ENCODE measurements at places on chromosomes 2 and 18.

GRCh38 chr18:80233899-80234298 is 13.4 kb downstream of the PARD6G start:
- DNase-seq = no peak

DNA sequence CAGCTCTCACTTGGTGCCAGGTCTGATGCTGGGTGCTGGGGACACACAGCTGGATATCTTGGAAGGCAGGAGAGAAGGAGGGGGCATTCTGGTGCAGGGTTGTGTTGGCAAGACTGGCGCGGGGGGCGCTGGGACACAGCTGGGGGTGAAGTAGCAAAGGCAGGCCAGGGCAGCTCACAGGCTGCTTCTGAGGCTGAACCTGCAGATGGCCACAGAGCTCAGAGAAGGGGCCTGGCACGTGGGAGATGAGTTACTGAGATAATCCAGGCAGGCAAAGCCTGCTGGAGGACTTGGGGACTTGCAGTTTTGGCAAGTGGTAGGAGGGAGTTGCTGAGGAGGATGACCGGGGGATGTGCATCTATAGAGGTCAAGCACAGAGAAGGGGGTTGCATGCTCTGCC is 16.2 kb upstream of the DGKD start:
- DNase-seq = no peak

DNA sequence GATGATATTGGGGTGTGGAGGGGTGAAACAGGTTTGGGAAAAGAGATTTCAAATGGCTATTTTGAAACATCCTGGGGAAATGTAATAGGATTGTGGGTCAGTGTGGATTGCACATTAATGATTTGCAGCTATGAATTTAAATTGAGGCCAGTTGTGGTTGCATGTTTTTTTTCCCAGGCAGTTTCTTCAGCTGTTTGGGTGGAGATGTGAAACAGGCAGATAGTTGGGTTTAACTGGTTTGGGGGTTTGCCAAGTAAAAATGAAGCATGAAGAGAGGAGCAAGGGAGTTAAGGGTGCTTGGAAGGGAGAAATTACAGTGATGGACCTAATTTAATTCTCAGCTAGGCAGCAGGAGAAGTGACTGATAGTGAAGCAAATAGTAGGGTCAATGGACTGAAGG is 16.8 kb downstream of the GPD2 start:
- DNase-seq = no peak

- no peak for DNase-seq
Measured at GRCh38 chr2:31580321-31581117, at the start of gene SRD5A2. TSS of gene SRD5A2 (minus strand) at chr2:31580938. CDS start at chr2:31580900, 38 bp downstream.

GRCh38 chr2:224142397-224143312 is 103.6 kb upstream of the SERPINE2 start:
- no peak for DNase-seq

DNA sequence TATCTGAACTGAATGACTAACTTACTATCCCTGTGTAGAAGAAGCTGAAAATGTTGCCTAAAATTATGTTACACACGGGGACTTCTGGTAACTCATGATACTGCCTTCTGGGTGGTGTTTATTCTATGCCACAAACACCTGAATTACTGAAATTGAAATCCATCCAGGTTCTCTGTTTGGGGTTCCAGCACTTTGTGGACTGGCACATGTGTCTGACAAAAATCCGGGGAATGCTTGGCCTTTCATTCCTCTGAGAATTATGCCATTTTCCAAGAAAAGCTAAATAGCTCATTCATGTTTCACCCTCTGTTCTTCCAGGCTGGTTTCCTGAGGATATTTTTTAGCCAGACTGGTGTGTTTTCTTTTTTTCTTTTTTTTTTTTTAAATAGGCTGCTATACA is 59.5 kb upstream of the POU3F3 start:
- no peak for DNase-seq

DNA sequence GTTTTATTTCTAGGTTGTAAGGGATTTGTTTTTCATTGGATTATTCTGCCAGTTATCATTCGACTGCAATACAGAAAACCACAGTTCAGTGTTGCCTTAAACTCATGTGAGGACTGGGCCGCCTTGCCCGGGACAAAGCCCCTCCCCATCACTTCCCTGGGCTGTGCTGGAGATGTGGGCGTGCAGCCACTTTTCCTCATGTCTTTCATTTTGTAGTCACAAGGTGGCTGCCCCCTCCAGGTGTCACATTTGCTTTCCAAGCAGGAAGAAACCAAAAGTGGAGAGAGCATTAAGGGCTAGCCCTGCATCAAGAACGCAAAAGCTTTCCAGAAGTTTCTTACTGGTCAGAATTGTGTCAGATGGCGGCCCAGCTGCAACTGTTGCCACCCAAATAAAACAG is 492.5 kb upstream of the ID2 start:
- DNase-seq = no peak

- no peak for DNase-seq
Measured at GRCh38 chr2:23208339-23208738, 176.6 kb upstream of the KLHL29 start.

DNA sequence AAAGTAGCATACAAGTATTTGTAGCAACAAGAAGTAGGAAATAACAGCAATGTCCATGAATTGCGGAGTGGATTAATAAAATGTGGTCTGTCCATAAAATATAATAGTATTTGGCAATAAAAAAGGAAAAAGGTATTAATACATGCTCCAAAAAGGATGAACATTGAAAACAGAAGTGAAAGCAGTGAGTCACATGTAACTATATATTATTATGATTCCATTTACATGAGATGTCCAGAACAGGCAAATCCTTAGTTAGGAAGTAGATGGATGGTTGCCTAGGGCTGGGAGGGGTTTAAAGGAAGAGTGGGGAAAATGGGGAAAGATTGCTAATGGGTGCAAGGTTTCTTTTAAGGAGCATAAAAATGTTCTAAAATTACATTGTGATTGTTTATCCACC is 44.5 kb downstream of the CCDC74A start:
- DNase-seq = no peak

- DNase-seq = no peak
Measured at GRCh38 chr18:54726143-54726542, 102.1 kb upstream of the RAB27B start.

DNA sequence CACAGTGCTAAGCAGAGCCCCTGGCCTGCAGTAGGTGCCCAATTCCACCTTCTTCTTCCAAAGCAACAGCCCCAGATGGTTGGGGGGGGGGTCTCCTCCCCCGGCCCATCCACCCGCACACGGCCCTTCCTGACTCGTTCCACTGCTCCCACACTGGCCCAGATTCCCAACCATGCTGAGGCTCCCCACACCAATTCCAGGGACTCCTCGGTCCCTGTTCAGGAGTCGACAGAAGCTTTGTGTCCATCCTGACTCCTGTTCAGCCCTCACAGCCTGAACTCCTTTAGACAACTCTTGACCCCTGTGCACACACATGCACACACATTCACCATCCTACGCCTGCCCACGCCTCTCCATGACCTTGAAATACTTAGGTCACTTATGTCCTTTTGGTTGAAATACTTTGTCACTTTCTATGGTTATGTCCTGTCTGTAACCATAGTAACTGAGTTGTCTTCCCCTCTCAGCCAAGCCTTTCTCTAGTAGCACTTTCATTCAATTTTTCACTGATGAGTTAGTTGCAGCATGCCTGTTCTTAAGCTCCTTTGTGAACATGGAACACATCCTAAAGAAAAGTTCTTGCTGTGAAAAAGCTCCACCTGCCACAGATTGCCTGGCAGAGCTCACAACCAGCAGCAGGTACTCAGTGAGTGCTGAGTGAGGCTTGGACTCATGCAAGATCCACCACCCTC is 225.8 kb downstream of the SEPTIN10 start:
- no peak for DNase-seq

GRCh38 chr2:223121283-223121682 is 69.3 kb downstream of the KCNE4 start:
- DNase-seq = no peak

DNA sequence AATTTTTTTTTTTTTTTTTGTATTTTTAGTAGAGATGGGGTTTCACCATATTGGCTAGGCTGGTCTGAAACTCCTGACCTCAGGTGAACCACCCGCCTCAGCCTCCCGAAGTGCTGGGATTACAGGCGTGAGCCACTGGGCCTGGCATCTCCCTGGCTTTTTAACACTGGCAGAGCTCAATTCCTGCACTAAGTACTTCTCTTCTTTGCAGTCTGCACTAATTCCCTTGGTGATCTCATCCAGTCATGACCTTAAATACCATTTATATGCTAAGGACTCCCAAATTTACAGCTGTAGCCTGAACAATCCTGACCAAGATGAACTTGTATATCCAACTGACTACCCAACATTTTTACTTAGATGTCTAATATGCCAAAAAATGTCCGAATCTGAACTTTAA is 10.2 kb downstream of the PREPL start:
- no peak for DNase-seq

DNA sequence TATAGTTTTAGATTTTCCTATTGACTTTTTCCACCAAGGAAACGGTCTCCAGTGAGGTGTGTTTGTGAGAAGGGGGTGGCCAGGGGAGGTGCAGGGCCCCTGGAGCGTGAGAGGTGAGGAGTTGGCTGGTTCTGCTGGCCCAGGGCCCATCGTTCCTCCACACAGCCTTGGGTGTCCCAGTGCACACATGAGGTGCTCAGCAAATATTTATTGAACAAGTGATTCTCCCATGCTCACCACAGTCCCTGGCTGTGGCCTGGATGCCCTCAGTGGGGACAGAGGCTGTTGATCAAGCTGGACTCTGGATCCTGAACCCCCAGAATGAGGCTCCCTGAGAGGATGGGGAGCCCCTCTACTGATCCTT is 5.0 kb downstream of the HAAO start:
- DNase-seq = no peak

DNA sequence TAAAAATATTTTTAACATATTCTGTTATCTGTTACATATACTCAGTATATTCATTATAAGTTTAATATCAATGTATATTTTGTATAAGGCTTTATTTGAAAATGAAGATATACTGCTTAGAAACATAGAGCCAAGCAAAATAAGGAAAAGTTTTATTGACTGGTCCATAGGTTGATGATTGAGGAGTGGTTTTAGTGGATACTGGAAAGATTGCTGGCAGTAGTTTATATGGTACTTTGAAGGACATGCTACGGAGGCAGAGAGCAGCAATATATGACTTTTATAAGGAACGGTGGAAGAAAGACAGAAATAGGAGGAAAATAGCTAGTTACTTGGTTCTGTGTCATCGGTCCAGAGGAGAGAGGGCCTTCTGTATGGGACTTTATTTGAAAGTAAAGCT is 92.4 kb downstream of the ZNF236 start:
- no peak for DNase-seq

- DNase-seq = no peak
Measured at GRCh38 chr18:8635087-8635486, 25.9 kb downstream of the RAB12 start.

GRCh38 chr2:98334439-98335078 is 11.7 kb upstream of the CNGA3 start:
- DNase-seq = no peak

DNA sequence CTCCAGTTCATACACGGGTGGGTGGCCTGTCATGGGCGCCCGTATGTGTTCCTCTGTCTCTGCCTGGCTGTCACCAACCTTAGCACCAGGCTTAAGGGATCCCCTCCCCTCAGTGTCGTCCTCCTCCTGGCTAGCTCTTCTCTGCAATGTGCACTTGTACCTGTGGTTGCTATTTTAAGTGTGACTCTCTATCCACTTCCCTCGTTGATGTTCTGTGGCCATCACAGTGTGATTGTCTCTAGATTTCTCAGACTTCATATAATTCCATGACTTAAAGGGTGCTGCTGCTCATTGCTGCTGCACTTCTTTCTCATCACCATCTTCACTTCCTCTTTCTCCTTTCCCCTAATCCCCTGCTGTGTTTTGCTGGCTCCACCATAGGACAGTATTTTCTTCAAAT is 143.4 kb downstream of the EML6 start:
- DNase-seq = no peak

GRCh38 chr2:148172131-148172753 is 151.4 kb downstream of the MBD5 start:
- DNase-seq = no peak

GRCh38 chr2:96113951-96114350 is 2.4 kb downstream of the ADRA2B start:
- DNase-seq = no peak

GRCh38 chr2:191015239-191015638 is 1.3 kb upstream of the STAT1 start:
- DNase-seq = no peak

GRCh38 chr2:207640160-207640559 is 15.0 kb upstream of the METTL21A start:
- no peak for DNase-seq

- peak; percentile 28 for DNase-seq
Measured at GRCh38 chr18:63994783-63995399, 25.0 kb downstream of the SERPINB8 start.

- DNase-seq = no peak
Measured at GRCh38 chr2:109702250-109702985, 88.3 kb downstream of the SOWAHC start.

- DNase-seq = no peak
Measured at GRCh38 chr18:28793901-28794300, 617.0 kb upstream of the CDH2 start.

GRCh38 chr2:6372317-6372901 is 493.3 kb downstream of the CMPK2 start:
- DNase-seq = no peak

DNA sequence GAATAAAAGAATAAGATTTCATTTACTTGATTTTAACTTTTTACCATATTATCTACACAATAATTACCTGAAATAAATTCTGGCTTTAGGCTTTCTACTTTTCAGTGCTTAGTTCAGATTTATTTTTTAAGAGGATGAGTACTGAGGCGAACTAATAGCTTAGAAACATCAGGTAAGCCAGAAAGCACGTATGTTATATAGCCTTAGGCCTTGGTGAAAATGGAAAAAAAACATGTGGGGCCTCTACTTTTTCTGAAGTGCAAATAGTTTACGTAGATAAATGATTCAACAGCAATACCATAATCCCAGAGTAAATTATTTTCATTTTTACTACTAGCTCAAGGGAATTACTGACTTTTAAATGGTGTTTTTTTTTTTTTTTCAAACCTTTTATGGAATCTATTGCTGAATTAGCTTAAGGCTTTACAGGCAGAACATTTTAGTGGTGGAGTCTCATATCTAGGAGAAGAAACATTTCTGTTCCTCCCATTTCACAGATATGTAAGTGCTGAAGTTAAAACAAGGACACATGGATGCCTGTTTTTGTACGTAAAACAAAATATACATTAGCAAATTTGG is 6.2 kb downstream of the CPS1 start:
- DNase-seq = no peak

DNA sequence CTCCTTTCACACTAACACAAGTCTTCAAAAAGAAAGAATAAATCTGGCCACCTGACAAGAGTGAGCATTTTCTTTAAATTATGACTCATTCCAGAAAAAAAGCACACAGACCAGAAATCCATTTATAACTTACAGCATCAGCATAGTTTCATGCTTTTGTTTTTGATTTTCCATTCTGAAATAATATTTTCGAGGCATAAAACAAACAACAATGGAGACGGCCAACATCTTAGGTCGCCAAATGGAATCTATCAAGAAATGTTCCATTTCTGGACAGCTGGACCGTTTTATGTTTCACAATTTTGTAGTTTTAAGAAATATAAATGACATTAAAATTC is 165.4 kb upstream of the ZFP36L2 start:
- no peak for DNase-seq

- DNase-seq = no peak
Measured at GRCh38 chr2:175871331-175872004, 130.6 kb downstream of the LNPK start.
